ENCODE measurements at places on chromosomes 5 and 9.
A peak's percentile ranks its signal among the peaks of the same experiment; 100 is the strongest.

GRCh38 chr9:71875345-71875744, 35.6 kb downstream of the ABHD17B start:
- DNase-seq, result no peak

DNA sequence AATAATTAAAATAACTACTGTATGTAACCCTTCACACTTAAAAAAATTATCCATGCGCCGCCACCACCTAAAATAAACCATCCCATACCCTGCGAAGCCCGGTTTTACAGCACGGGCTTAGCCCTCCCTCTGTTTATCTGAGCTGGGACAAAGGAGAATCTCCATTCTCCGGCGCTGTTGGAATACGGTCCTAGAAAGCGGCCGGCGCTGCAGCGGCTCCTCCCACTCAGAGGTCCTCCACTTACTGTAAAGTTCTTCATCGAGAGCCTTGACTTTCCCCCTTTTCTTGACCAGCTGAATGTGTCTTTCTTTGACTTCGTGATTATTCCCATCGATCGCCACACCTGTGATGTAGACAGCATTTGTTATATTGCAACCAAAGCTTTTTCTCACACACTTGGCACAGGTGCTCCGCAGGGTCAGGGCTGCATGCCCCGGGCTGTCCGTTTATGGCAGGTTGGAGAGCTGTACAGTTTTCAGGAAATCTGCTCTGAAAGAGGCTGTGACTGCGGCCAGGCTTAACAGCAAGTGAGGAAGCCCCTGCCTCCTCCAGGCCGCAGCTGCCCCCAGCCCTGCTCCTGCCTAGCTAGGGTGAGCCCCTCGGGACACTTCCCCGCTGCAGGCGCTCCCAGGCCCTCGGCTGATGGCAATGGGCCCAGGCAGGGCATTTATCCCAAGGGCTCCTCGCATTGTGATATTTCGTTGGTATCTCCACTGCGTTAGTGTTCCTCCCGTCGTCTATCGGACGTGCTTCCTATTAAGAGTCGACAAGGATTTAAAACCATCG, 16.7 kb downstream of the GFPT2 start:
- DNase-seq, result no peak

DNA sequence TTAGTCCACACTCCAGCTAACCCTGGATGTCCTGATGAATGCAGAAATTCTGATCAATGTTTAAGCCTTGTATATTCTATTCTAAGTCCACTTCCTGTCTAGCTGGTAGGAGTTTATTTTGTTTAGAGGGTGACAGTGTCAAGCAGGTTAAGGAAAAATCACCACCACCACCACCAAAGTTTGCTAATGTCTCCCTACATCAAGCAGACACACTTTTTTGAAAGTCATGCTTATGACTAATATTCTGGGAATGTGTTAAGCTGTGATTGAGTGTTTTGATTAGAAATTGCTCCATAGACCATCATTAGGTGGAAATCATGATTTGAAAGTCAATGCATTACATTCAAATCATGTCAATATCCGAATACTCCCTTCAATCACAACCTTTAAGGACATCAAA, 1530.1 kb downstream of the MAT2B start:
- DNase-seq, result no peak

- DNase-seq, result no peak
These were observed 135.1 kb upstream of the TNFAIP8 start for GRCh38 chr5:119220576-119221197.

- no peak for DNase-seq
These were observed 2.1 kb downstream of the ANP32B start for GRCh38 chr9:97985058-97985861.

DNA sequence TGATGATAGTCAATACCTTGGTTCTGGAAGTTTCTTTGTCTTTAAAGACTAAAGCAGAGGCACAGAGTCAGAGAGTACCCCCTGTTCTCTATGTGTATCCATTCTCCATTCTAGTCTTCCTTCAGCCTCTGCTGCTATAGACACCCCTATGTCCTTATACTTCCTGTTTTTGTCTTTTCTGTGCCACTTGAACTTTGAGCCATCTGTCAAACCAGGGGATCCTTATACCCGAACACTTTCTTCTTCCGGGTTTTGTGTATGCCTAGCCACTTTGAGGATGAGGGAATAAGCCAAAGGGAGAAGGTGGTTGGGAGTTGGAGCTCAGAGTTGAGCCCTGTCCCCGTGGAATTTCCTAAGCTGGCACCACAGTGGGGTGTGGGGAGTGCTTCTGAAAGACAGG, 61.1 kb upstream of the IL6ST start:
- DNase-seq, result no peak

GRCh38 chr9:90641086-90641485, 1.5 kb downstream of the DIRAS2 start:
- peak; percentile 29 for DNase-seq

GRCh38 chr5:160021831-160022446, 13.0 kb downstream of the TTC1 start:
- peak; percentile 73 for DNase-seq

DNA sequence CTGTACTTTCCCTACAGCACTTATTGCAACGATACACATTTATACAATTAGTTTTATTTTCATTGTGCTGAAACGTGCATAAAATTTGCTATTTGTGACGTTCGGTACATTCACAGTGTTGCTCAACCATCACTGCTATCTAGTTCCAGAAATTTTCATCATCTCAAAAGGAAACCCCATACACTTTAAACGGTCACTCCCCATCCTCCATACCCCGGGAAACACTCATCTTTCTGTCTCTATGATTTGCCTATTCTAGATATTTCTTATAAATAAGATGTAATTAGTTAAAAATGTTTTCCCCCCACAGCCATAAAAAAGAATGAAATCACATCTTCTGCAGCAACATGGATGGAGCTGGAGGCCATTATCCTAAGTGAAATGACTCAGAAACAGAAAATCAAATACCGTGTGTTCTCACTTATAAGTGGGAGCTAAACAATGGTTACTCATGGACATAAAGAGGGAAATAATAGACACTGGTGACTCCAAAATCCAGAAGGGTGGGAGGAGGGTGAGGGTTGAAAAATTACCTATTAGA, 40.2 kb upstream of the TEX48 start:
- DNase-seq, result no peak

DNA sequence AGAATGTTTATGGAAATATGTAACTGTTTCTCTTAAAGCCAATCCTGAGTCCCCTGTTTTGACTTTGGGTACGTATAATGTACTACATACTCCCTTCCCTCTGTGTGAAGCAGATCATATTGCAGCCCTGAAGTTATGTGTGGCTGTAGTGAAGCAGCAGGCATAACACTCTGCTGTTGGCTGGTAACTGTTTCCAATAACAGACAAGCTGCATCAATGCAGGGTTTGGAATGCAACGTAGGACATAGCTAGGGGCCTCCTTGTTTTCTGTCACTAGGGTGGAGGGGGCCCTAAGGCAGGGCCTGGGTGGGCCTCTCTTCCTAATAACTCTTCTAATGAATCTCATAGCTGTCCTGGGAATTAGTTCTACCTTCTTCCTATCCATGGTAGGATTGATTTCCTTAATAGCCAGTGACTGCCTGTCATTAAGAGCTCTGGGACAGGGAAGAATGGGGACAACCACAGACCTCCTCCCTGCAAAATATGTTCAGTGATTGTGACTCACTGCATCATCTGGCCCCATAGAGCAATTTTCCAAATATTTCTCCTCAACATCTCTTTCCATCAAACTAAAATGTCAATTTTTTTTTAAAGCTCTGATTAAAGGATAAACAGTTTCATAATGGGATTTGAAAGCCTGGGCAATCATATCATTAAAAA, 129.6 kb upstream of the HMHB1 start:
- no peak for DNase-seq

GRCh38 chr9:739362-739761, 102.1 kb upstream of the DMRT1 start:
- no peak for DNase-seq

- DNase-seq, result no peak
These were observed 381.4 kb downstream of the ACTL7B start for GRCh38 chr9:108474356-108474755.

DNA sequence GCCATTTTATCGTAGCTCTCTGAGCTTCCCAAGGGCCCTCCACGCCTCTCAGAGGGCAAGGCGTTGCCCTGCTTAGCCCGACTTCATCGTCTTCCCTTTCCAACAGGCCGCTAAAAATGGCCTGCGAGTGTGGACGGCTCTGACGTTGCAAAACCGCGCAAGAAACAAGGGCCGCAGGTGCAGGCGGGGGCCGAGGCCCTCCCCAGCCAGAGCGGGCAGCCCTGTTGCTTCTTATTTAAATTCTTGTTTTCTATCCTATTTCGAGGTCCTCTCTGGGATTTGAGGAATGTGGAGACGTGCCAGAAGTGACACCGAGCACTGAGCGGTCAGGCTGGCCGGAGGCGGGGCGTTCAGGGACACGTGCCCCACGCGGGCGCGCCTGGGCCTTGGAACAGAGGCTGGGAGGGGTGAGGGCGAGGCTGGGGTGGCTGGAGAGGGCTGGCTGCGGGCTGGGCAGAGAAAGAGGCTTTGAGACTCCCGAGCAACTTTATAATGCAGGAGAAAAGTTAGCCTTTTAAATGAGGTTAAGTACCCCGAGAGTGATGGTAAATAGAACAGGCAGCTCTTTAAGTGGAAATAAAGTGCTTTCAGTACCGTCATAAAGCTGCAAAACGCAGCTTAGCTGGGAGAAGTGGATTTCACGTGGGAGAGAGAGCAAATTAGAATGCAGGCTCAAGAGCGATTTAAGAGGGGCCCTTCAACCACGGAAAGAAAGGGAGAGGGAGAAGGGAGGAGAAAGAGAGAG, 243.6 kb downstream of the AUH start:
- DNase-seq, result peak; percentile 64

GRCh38 chr5:122978644-122979297, 57.8 kb downstream of the PPIC start:
- no peak for DNase-seq

- DNase-seq, result no peak
These were observed 101.9 kb downstream of the F2RL2 start for GRCh38 chr5:76521240-76521758.

DNA sequence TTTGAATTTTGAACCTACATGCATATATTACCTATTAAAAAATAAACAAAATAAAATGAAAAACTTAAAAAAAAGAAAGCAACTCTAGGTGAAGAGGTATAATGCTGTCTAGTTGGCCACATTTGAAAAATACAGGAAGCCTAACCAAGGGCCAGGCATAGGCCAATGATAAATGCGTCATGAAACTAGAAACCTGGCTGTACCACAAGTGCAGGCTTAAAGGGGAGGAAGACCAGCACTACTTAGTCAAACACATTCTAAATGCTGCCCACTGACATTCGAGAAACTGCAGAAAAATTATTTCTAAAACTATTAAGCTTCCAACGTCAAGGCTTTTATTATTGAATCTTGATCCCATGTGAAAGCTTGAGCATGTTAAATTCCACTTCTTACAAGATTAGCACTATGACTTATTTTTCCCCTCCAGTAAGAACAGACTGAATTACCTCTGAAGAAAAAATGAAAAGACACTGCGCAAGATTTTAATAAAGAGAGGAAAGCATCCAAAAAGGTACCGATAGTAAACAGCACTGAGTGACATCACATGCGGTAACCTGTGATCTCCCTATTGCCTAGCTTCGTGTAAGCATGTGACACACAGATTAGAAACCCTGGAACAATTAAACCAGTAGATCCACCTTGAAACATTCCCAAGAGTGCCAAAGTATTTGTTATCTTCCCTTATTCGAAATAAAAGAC, 16.2 kb downstream of the CDC14B start:
- no peak for DNase-seq

- no peak for DNase-seq
These were observed 152.5 kb upstream of the PTCH1 start for GRCh38 chr9:95669253-95669652.
